Cardiac muscle cell (in vitro differentiated cells and primary cell): ENCODE measurements at places on chromosomes 12 and 14.
A peak's percentile ranks its signal among the peaks of the same experiment; 100 is the strongest.

DNA sequence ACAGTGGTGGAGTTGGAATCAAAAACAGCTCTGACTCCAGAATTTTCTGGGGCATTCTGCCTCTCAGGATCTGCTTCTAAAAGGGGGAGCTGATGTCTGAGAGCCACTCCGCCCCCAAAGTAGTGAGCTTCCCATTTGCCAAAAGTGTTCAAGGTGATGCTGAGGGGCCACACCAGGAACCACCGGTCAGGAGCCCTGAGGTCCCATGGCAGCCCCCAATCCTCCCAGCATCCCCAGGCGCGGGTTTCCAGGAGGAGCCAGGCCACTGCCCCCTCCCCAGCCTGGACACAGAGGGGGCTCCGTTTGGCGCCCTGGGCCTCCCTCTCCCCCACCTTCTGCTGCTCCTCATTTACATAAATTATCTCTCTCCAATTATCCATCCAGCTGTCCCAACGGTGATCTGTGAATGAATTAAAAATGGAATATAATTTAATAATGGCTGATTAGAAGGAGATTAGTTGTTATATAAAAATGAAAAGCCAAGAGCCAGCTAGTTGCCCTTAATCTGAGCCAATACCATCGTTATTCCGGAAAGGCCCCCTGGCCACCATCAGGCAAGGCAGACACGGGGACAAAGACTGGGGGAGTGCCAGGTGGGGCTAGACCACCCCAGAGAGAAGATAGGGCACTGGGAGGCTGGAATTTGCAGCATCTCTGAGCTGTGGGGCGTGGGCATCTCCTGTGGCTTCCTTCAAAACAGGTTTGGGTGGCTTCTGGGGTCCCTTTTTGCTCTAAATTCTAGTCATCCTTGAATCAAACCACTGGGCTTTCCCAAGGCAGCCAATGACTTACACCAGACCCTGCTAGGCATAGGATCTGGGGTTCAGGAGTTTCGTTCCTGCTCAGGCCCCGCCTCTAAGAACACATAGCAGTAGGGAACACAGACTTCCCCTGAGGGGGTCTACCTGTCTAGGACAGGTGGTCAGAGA, 19.7 kb upstream of the VSX2 start:
- peaks cover 51% of the 10 kb centered on the region for H3K27me3 ChIP-seq
- no peak overlapping the region for H3K4me3 ChIP-seq
- DNase-seq: no peak

DNA sequence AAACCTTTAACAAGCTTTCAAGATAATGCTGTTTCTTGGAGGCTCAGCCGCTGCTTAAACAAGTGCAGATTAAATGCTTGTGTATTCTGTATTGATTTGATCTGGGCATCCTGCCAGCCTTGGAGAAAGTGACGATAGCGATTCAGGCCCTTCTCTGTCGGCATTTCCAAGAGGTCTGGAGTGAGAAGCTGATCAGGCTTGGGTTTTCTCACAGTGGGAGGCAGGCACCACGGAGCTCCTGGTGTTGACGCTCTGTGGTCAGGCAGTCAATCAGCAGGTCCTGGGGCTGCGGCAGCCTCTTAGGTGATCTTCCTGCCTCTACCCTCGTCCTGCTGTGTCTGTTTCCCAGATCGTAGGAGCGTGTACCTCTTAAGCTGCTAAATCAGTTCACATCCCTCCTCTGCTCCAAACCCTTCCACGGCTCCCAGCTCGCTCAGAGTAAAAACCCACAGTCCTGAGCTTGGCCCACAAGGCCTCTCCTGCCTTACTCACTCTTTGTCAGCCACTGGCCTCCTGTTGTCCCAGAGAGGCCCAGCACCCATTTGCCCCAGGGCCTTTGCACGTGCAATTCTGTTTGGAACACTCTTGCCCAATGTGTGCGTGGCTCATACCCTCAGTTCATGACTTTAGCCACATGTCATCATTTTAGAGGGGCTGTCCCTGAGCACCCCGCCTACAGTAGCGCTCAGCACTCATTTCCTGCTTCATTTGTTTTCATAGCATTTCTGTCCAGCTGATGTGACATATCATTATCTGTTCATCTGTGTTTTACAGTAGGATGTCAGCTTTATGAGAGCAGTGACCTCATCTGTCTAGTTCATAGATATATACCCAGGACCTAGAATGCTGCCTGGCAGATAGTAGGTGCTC, 155.4 kb downstream of the AACS start:
- no peaks in the 10 kb centered on the region for H3K36me3 ChIP-seq
- H3K4me3 ChIP-seq: no peak overlapping the region
- H3K27me3 ChIP-seq: no peaks in the 10 kb centered on the region
- peak overlapping the region; percentile 31 for H3K27ac ChIP-seq

DNA sequence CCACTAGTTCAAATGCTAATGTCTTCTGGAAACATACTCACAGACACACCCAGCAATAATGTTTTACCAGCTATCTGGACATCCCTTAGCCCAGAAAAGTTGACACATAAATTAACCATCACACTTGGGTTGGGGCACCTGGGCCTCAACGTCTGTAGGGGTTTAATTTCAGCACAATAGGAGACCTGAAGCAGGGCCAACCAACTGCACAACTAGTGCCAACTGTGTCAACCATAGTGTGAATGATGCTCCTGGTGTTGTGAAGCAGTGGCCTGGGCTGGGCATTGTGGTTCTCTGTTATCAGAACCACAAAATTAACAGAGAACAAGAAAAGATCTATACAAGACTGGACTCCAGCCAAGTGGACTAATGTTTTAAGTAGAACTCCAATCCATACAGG, 106.7 kb upstream of the PPM1H start:
- no peaks in the 10 kb centered on the region for H3K4me1 ChIP-seq
- H3K27ac ChIP-seq: no peak overlapping the region
- H3K36me3 ChIP-seq: no peaks in the 10 kb centered on the region

GRCh38 chr14:73465823-73466532, 7.6 kb upstream of the NUMB start:
- H3K4me1 ChIP-seq: peaks cover 33% of the 10 kb centered on the region
- no peak for DNase-seq

DNA sequence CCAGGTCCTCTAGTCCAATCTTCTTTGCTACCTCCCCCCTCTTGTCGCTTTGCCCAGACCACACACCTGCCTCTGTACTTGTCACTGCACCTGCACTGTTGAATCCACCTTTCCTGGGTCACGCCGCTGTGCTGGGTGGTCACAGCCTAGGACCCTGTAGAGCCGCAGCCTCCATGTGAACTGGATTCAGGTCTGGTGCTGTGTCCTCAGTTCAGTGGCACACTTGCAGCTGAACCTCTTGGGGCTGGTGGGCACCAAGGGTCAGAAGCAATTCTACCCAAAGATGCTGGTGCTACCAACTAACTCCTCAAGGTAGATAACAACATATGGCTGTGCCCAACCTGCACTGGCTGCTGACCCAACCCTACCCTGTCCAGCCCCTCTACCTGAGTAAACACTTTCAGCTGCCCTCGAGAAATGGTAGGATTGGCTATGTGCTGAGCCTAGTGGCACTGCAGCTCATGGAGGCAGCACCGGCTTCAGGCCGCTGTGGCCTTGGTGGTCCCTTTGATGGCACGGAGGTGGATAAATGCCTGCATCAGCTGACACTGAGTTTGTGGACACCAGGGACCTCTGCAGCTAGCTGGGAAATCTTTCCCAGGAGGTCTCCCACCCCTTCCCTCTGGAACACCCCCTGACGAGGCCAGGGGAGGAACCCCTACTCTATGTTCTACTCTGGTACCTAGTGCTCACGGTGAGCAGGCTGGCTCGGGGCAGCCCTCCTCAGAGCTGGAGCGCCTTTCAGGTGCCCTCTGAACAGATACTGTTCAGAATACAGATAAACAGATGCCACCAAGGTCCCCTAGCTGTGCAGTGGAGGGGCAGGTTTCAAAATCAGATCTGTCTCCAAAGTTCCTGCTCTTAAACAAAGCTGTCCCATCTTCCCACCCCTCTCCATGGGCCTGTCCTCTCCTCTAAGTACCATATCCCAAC, 14.3 kb downstream of the AGAP2 start:
- H3K36me3 ChIP-seq: peaks cover 7% of the 10 kb centered on the region
- H3K4me3 ChIP-seq: no peak overlapping the region
- DNase-seq: no peak
- peaks cover 4% of the 10 kb centered on the region for H3K4me1 ChIP-seq
- H3K27me3 ChIP-seq: peaks cover 62% of the 10 kb centered on the region

DNA sequence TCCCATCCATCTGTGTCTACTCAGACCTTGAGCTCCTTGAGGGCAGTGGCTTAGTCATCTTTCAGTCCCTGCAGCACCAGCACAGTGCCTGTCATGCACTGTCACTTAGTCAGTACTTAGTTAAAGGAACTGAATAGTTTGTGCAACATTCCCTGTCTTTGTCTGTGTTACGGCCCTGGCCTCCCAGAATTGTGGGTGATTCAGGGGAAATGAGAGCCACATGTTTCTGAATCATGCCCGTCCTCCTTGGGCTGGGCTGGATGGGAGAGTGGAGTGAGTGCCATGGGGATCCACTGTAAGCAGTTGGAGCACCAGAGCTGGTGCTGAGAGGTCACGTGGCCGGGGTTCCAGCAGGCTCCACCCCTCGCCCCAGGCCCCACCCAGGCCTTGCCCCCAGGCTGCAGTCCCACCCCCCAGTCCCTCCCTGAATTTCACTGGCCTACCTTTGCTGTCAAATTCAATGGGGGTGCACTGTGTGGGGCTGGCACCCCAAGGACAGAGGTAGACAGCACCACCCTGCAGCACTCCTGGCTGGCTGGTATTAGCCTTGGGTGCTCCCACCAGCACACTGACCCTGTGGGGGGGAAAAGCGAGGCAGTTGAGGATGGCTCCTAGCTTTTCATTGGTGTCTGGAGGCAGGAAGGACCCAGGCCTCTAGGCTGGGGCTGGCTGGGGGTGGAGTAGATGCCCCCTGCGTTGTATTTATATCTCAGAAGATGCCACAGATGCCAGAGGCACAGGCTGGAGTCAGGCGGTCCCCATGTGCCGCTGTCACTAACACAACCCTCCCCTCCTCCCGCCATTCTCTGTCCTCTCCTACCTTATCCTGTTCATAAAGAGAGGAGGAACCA, 7.5 kb downstream of the ITGA5 start:
- DNase-seq: peak; percentile 84
- H3K36me3 ChIP-seq: peaks cover 20% of the 10 kb centered on the region

GRCh38 chr12:127822809-127823411, 444.1 kb upstream of the TMEM132C start:
- H3K27ac ChIP-seq: no peak overlapping the region
- DNase-seq: no peak
- H3K4me3 ChIP-seq: no peak overlapping the region

- no peaks in the 10 kb centered on the region for H3K4me1 ChIP-seq
- no peak overlapping the region for H3K4me3 ChIP-seq
- no peaks in the 10 kb centered on the region for H3K36me3 ChIP-seq
- DNase-seq: peak; percentile 58
Measured at GRCh38 chr12:40946612-40947194, 241.4 kb upstream of the PDZRN4 start.

GRCh38 chr12:54173066-54173726, 15.6 kb downstream of the SMUG1 start:
- H3K4me1 ChIP-seq: no peaks in the 10 kb centered on the region
- peaks cover 92% of the 10 kb centered on the region for H3K27me3 ChIP-seq
- H3K36me3 ChIP-seq: no peaks in the 10 kb centered on the region
- H3K27ac ChIP-seq: no peak overlapping the region

GRCh38 chr14:61188978-61189808, 91.9 kb downstream of the TMEM30B start:
- no peaks in the 10 kb centered on the region for H3K27me3 ChIP-seq
- H3K36me3 ChIP-seq: no peaks in the 10 kb centered on the region
- peak; percentile 67 for DNase-seq
- H3K4me3 ChIP-seq: no peak overlapping the region
- no peak overlapping the region for H3K27ac ChIP-seq
- H3K4me1 ChIP-seq: peaks cover 6% of the 10 kb centered on the region

GRCh38 chr14:51094282-51094821, 553 bp downstream of the TRIM9 start:
- peak; percentile 32 for DNase-seq
- peaks cover 38% of the 10 kb centered on the region for H3K27me3 ChIP-seq
- no peaks in the 10 kb centered on the region for H3K36me3 ChIP-seq

GRCh38 chr12:51334764-51335163, 10.8 kb upstream of the BIN2 start:
- DNase-seq: no peak
- H3K27me3 ChIP-seq: no peaks in the 10 kb centered on the region
- H3K36me3 ChIP-seq: no peaks in the 10 kb centered on the region

- no peak overlapping the region for H3K4me3 ChIP-seq
- no peaks in the 10 kb centered on the region for H3K27me3 ChIP-seq
- H3K27ac ChIP-seq: no peak overlapping the region
- H3K4me1 ChIP-seq: no peaks in the 10 kb centered on the region
Measured at GRCh38 chr12:105554856-105555255, 224.4 kb downstream of the C12orf75 start.

DNA sequence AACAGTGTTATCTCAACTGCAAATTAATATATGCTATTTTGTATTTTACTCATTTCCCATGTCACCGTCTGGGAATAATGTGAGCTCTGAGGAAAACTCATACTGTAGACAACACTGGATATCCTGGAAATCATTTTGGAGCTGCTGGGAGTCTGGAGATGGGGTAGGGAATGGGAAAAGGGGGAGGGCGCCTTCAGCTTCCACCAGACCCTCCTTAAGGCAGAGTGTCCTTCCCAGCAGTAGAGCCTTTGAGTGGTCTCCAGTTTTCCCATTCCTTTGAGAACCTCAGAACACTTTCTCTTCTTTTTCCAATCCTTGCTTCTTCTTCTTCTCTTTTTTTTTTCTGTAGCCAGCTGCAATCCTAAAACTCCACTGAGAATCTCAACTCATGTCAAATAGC, 5.4 kb upstream of the LRIG3 start:
- H3K36me3 ChIP-seq: no peaks in the 10 kb centered on the region
- H3K27ac ChIP-seq: no peak overlapping the region
- DNase-seq: no peak
- no peak overlapping the region for H3K4me3 ChIP-seq

- no peak overlapping the region for H3K4me3 ChIP-seq
- H3K27me3 ChIP-seq: no peaks in the 10 kb centered on the region
- peaks cover 15% of the 10 kb centered on the region for H3K4me1 ChIP-seq
- no peak overlapping the region for H3K27ac ChIP-seq
- DNase-seq: no peak
Measured at GRCh38 chr12:53466640-53467039, 14.7 kb downstream of the PCBP2 start.

DNA sequence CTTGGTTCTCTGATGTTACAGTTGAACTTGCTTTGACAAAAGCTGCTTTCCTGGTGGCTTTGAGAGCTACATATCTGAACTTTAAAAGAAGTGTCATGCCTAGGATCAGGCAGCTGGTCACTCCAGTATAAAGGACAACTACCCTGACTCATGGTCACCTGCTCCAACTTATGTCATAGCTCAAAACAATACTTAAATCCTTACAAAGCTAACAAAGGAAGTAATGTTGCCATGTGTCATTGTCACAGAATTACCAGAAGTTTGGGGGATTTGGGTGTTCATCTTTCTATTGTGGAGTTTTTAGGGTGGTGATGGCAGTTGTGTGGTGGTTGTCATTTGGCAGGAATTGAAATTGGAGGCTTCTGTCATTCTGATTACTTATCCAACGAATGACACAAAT, 1.8 kb upstream of the TCP11L2 start:
- H3K27ac ChIP-seq: peak overlapping the region; percentile 58
- H3K36me3 ChIP-seq: no peaks in the 10 kb centered on the region
- H3K4me1 ChIP-seq: peaks cover 20% of the 10 kb centered on the region
- H3K27me3 ChIP-seq: no peaks in the 10 kb centered on the region
- DNase-seq: no peak
- H3K4me3 ChIP-seq: no peak overlapping the region
